ENCODE measurements at places on chromosomes 6 and 20. TPM values are rescaled to one million over a fixed set of nuclear protein-coding genes. Genes with fewer than 3 reads are reported as not detected.

DNA sequence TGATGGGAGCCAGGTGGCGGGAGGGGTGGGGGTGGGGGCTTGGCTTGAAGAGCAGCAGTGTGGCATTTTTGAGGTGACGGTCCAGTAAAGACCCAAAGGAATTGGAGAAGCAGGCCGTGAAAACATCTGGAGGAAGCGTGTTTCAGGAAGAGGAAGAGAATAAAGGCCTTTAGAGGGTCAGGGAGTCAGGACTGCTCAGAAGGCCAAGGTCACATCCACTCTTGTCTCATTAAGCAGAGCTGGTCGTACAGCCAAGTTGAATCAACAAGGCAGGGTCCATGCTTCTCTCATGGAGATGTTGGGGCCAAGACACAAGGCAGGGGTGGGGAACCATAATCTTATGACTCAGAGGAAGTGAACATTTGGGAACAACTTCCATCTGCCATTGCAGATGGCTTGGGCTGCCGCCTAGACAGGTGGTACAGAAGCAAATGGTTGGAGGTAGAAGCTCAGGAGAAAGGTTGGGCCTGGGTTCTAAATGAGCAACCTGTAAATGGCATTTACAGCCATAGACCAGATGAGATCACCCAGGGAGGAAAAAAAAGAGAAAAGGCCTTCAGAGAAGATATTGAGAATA, 179.6 kb downstream of the TTLL2 start:
- no peak for DNase-seq

DNA sequence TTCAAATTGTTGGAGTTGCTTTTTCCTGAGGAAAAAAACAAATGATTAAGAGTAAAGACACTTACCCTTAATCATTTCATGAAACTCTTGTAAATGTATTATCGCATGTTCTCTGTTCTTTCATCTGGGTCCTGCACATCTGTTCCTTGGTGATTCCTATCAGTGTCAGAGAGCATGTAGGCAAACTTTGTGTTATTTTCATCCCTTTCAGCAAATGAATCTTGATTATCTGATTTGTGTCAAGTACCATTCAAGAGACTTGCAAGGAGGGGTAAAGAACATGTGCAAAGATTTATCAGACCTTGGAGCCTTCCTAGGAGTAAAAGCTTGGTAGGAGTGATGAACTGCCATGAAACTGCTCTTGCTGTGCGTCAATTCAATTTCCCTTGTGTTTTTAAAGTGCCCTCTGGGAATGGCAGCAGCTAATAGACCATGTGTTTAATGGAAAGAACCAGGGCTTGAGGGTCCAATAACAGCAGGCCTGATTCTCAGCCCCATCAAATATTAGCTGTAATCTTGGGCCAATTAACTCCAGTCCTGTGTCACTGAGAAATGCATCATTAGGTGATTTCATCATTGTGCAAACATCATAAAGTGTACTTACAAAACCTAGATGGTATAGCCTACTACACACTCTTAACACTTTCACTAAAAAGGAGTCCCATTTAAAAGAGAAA, 118.9 kb upstream of the CEP85L start:
- no peak for DNase-seq

GRCh38 chr20:46113113-46113470, 5.0 kb upstream of the CD40 start:
- no peak for DNase-seq

- DNase-seq, result no peak
These were observed 19.0 kb downstream of the RREB1 start for GRCh38 chr6:7126754-7127153.

DNA sequence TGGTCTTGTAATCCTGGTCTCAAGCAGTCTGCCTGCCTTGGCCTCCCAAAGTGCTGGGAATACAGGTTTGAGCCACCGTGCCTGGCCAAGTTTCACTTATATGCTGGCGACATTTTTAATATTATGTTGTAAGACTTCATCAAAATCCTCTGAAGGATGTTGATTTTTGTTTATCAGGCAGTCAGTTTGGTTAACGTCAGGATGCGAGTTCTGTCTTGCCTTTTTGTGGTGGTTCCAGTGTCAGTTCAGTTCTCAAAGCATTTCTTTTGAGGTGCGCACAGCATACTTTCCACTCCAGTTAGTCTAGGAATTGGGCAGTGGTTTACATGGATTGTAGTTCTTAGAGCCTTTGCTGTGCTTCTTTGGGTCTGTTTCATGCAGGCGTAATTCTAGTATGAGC, 24.9 kb downstream of the SCAF8 start:
- DNase-seq, result no peak

The HSPA1A gene
- total RNA-seq, result 265 TPM

The PROCR gene
- 4.1 TPM for total RNA-seq

DNA sequence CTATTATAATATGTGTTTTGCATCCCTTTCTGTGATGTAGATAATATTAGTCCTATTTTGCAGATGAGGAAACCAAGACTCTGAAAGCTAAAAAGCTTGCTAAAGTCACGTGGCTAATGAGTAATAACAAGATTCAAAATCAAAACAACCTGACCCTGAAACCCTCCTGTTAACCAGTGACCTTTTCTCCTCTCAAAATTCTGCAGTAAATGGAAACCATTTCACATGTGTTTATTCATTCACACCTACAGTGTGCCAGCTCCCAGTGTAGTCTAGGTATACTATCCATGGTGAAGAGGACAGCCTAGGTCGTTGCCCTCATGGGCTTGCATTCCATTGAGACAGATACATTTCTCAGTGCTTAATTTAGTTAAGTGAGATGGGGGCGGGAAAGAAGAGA, 30.6 kb upstream of the PHACTR2 start:
- no peak for DNase-seq

GRCh38 chr6:106141441-106142237, 55.5 kb downstream of the PRDM1 start:
- no peak for DNase-seq

DNA sequence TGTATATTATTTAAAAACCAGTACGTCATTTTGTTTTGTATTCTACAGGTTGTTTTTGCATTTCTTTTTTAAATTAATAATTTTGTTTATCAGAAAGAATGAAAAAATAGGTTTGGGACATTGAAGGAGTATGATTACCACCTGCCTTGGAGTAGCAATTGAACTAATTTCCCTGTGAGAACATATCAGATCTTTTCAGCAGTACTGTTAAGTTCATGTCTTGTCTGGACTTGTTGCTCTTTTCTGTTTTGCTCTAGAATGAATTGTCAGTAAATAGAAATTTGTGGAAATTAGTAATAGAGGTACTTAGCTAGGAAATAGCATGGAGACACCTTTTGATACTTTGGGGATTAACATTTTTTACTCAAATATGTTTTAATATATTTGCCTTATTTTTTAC, 24.3 kb downstream of the HSF2 start:
- DNase-seq, result no peak

GRCh38 chr6:28134015-28134414, 7.7 kb upstream of the ZKSCAN8 start:
- no peak for DNase-seq

The CLVS2 gene
- 0.13 TPM for total RNA-seq

GRCh38 chr6:84687431-84687830, 77.0 kb downstream of the TBX18 start:
- no peak for DNase-seq

DNA sequence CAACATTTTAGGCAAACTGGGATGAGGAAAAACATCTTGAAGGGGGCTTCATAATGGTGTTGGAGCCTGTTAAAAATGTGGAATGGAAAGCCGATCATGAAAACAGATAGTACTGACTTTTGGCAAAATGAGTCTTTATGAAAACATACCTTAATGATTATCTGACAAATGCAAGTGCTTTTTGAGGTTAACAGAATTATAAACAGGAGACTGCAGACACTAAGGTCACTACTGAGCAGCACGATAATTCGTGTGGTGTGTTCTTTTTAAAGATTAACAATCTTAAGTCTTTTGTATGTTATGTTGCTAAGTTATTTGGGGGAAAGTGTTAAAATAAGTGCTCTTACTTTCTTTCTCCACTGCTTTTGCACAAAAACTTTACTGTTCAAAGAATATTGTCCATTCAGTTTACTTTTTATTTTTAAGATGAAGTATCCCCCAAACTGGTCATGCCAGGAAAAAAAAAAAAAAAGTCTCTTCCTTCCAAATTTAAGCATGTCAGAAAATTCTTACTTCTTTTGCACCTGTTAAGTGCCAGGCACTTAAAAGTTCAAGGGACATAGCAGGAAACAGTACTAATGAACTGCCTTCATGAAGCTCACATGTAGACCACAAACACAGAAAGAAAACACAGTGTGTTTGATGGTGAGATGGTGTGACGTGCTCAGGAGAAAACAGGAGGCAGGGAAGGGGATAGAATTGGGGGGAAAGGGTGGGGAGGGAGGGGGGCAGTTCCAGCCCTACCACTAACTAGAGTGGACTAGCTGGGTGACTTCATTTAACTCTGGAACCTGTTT, 73.2 kb downstream of the CDYL start:
- no peak for DNase-seq

The SLC2A4RG gene
- 97.3 TPM for total RNA-seq

GRCh38 chr20:62772619-62772989, 23.7 kb upstream of the MRGBP start:
- DNase-seq, result no peak

DNA sequence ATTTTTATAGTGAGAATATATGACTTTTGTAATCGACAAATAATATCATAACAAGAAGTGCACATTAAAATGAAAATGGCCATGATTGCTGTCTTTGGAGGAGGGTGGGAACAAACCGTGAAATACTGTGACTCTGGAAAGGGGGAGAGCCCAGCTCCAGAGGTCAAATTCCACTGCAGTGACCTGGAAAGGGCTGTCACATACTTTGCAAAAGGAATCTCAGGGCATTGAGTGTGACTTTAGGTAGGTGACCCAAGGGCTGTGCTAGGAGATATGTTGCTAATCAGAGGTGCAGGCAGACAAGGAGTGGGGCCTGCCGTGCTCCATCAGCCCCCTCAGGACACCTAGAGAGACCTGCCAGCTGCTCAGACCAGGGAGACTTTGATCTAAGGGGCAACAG, 28.1 kb upstream of the BMP7 start:
- no peak for DNase-seq

DNA sequence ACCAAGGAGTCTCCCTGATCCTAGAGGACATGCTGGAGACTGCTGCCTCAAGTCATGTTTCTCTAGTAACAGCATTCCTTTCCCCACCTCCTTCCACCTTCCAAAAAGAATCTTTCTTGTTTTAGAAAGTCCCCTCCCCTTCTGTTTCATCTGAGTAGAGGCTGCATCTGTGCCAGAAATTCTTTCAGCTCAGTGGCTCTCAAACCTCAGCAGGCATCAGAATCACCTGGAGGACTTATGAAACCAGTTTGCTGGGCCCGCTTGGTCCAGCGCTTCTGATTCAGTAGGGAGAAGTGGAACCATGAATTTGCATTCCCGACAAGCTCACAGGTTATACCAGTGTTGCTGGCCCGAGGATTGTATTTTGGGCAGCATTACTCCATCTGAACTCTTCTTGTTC, 55.1 kb downstream of the TMEM200A start:
- no peak for DNase-seq

- no peak for DNase-seq
These were observed 449.9 kb upstream of the SOX4 start for GRCh38 chr6:21143645-21144044.

- no peak for DNase-seq
These were observed 125.1 kb downstream of the BFSP1 start for GRCh38 chr20:17406051-17406590.

The PNPLA1 gene
- total RNA-seq, result 0.11 TPM

- DNase-seq, result no peak
These were observed 47.3 kb downstream of the APCDD1L start for GRCh38 chr20:58467572-58468527.

The FAM162B gene
- total RNA-seq, result not detected

GRCh38 chr20:4512891-4513550, 208.7 kb upstream of the PRND start:
- DNase-seq, result no peak

DNA sequence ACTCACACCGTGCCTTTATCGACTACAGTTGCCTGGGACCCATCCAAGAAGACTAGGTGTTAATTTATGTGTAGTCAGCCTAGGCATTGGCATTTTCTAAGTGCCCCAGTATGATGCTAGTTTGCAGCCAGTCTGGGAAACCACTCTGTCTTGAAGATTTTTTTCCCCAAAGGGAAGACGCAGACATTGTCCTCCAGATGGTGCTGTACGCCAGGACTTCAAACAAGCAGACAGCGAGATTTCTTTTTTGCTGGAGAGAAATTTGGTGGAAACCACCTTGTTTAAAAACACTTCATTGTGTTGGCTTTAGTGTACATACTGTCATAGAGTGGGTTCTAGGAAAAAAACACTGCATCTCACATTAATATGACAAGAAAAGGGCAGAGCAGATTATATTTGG, 30.0 kb downstream of the ALDH5A1 start:
- no peak for DNase-seq

The FAM184A gene
- 13.6 TPM for total RNA-seq

DNA sequence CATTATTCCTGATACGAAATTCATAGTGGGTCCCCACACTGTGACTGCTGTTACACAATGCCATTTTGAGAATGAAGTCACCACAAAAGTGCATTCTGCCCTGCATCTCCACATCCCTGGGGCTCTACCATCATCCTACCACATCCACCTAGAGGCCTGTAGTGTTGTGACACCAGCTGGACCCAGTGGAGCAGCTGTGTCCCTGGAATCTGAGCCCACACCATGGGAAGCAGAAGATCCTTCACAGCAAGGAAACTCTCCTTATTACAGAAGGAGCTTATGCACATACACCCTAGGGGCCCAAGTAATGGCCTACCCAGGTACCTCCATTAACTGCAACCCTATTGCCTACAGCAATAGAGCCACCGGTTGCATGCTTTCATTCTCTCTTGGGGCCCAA, 566.6 kb upstream of the EPHA7 start:
- DNase-seq, result no peak

DNA sequence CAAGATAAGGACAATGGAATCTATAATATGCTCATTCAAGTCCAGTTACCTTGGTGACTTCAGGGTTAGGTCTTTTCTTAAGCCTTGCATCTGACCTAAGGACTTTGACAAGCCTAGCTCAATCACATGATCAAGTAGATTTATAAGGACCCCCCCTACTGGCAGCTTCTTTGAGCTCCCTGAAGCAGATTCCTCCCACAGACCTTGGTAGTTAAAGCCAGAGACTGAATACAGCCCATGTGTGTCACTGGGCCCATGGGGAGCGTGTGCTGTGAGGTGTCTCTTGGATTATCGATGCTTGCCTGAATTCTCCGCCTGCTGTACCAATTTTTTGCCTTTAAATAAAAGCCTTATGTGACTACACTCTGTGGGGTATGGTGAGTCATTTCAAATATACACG, 372.7 kb upstream of the RGS17 start:
- no peak for DNase-seq
